ENCODE measurements at places on chromosomes 5 and 9.

GRCh38 chr5:123571927-123572326, 60.0 kb downstream of the CSNK1G3 start:
- no peak for DNase-seq

DNA sequence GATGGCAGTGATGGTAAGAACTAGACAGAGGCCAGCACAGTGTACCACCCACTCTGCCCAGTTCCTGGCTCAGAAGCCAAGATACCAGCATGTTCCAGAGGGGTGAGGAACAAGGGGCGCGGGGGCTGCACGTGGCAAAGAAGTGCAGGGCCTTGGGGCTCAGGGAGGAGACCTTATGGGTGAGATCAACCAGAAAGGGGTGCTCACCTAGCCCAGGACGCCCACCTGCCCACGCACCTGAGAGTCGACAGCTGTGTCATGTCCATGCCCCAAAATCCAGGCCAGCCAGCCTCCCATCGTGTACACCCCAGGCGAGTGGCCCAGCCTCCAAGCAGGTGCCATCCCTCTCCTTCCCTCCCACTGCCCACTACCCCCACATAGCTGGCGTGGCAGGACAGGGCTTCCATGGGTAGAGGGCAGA, 34.9 kb downstream of the BICD2 start:
- no peak for DNase-seq

GRCh38 chr5:89570557-89570956, 687.6 kb upstream of the MEF2C start:
- no peak for DNase-seq

DNA sequence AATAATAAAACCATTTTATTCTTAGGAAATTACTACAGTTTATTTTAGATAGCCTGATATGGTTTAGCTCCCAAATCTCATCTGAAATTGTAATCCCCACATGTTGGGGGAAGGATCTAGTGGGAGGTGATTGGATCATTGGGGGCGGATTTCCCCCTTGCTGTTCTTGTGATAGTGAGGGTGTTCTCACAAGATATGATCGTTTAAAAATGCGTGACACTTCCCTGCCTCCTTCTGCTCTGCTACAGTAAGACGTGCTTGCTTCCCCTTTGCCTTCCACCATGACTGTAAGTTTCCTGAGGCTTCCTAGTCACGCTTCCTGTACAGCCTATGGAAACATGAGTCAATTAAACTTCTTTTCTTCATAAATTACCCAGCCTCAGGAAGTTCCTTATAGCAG, 122.4 kb upstream of the FGF10 start:
- DNase-seq = no peak

DNA sequence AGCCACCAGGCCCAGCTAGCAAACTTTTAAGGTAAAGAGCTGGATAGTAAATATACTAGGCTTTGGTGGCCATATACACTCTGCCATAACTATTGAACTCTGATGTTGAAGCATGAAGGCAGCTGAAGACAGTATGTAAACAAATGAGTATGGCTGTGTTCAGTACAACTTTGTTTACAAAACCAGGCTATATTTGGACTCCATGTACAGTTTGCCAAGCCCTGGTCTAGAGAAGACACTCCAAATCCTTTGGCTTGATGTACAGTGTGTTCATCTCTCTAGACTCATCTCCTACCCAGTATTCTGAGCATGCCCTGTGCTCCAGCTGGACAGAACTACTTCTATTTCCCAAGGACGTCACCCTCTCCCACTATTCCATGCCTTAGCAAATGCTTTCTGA, 54.3 kb upstream of the MEGF10 start:
- no peak for DNase-seq

GRCh38 chr9:22065431-22066200, 56.5 kb upstream of the CDKN2B start:
- DNase-seq = no peak

DNA sequence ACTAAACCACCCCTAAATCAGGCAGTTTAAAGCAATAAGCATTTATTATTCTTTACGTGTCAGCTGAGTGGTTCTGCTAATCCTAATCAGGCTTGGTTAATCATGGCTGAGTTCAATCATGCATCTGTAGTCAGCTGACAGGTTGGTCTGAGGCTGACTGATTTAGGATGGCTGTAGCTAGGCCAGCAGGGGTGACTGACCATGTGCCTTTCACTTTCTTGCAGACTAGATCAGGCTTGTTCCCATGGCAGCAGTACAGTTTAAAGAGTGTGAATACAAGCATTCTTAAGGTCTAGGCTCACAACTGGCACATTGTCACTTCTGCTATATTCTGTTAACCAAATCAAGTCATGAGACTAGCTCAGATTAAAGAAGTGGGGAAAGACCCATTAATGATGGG, 16.1 kb upstream of the MPDZ start:
- DNase-seq = no peak

- DNase-seq = peak; percentile 51
These were observed 10.0 kb upstream of the GRIN1 start for GRCh38 chr9:137128862-137129455.

GRCh38 chr5:67268231-67269021, 71.8 kb upstream of the CD180 start:
- DNase-seq = peak; percentile 89

DNA sequence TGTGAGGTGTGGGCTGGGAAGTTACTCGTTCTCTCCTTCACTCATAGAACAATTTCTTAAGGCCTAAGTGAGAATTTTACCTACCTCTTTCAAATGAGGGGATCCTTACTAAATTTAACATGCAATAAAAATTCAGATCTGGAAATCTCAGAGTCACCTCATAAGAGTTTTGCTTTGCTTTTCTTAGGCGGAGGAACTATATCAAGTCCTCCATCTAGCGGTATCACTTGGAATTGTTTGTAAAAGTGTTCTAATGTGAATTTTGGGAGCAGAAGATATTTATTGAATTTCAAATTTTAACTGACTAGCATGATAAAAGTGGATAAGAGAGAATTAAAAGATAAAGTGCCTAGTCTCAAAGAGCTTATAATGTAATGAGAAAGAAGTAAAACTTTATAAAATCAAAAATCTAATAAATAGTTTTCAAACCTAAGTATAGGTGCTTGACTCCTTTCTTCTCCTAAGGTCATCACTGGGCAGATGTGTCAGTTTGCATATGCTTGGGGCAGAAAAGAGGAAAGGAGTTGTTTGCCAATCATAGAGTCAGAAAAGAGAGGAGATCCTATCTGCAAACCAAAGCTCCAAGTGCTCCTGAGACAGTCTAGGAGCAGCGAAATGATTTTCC, 145.7 kb upstream of the DAB2 start:
- no peak for DNase-seq

DNA sequence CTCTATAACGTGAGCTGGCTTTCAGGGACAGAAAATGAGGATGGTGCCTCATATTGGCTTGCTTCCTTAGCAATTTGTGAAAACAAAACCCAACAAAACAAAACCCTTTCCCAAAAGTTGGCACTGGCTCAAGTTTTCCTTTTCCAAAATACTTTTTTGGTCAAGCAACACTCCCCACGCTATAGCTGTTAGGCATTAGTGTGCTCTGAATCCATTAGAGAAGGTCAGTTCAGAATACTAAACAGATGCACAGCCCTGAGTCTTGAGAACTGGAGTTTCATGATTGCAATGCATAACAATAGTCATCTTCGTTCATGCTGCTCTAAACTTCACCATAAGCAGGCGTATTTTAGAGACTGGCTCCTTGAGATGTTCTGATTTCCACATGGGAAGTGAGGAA, 172.0 kb upstream of the KLF9 start:
- no peak for DNase-seq

GRCh38 chr5:111945535-111945934, 188.5 kb upstream of the NREP start:
- DNase-seq = no peak

- DNase-seq = no peak
These were observed 51.6 kb downstream of the ENTREP1 start for GRCh38 chr9:69376651-69377050.

DNA sequence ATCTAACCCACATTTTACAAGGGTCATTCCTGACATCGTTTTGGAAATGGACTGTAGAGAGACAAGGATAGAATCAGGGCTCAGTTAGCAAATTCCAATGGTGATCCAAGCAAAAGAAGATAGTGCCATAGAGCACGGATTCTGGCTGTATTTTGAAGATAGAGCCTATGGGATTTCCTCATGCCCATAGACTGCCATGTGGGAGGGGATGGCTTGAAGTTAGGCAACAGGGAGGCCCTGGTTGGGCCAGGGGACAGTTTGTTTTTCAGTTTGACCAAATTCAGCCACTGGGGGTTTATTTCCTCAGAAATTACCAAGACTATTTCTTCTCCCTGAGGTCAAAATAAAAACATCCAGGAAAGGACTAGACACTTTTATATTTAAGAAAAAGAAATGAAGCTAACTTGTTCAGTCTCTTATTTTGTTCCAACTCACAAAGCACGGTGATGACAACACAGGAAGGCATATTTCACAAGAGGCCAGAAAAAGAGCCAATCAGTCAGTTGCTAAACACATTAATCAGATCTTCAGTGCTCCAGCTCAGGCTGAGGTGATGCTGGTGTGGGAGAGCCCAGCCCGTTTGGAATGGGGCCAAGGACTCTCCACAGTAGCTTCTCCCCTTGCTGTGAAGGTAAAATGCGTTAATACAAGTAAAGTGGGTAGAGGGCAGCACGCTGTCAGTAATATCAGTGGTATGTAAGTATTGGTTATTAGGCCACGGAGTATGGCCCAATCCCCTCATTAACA, 4.4 kb upstream of the DCTN4 start:
- peak; percentile 60 for DNase-seq

DNA sequence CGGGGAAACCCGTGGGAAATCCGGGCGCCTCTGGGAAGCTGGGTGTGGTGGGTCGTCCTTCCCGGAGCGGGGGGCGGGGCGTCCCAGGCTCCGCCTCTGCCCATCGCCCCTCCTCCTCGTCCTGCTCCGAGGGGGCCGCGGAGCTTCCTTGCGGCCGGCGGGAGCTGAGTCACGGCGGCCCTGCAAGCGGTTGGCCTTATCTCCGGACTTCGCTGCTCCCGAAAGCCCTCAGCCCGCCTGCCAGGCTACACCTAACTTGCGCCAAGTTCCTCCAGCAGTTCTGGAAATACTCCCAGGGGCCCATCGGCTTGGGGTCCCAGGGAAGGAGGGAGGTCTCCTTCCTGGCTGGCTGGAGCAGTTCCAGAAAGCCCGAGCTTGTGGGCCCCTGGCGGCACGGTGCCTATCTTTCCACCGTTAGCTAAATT, 54.1 kb upstream of the CDKN2AIPNL start:
- DNase-seq = peak; percentile 90

GRCh38 chr9:134375430-134376385, 49.5 kb downstream of the RXRA start:
- peak; percentile 83 for DNase-seq

All from testis (tissue), 5 donors.